ENCODE measurements at places on chromosomes 1 and 21. TPM values are rescaled to one million over a fixed set of nuclear protein-coding genes. Genes with fewer than 3 reads are reported as not detected.

SELP gene
- not detected for total RNA-seq

BSND gene
- 0.15 TPM for total RNA-seq

TMCC2 gene
- 5.8 TPM for total RNA-seq

DNA sequence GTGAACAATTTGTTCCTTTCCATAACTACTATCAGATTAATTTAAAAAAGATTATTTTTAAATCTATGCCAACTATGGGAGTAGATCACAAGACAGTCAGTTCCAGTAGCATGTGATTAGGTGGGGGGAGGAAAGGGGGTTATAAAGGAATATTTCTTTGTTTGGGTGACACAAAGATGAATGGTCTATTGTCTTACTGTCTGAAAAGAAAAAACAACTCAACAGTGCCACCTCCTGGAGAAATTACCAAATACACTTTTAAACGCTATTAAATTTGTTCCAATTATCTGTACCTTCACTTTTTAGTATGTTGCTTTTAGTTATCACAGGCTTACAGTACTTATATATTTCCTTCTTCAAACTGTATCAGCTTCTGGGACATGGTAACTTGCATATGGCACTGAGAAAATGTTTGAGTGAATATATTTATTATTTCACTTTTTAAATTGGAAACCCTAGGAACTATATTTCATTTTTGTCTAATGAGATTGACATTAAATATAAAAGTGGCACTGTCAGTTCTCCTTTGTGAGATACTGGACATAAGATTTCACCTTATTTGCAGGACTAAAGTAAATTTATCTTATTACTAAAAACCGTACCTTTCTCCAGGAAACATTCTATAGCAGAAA is 1.7 kb upstream of the SORT1 start:
- H3K36me3 ChIP-seq = peaks cover 41% of the 10 kb centered on the region
- peak overlapping the region; percentile 78 for H3K27ac ChIP-seq
- no peak overlapping the region for H3K4me3 ChIP-seq

GRCh38 chr1:49251019-49251784 is 474.5 kb upstream of the BEND5 start:
- H3K27ac ChIP-seq = no peak overlapping the region
- DNase-seq = peak; percentile 59
- no peak overlapping the region for H3K4me3 ChIP-seq
- no peaks in the 10 kb centered on the region for H3K36me3 ChIP-seq
- H3K4me1 ChIP-seq = no peaks in the 10 kb centered on the region

DNA sequence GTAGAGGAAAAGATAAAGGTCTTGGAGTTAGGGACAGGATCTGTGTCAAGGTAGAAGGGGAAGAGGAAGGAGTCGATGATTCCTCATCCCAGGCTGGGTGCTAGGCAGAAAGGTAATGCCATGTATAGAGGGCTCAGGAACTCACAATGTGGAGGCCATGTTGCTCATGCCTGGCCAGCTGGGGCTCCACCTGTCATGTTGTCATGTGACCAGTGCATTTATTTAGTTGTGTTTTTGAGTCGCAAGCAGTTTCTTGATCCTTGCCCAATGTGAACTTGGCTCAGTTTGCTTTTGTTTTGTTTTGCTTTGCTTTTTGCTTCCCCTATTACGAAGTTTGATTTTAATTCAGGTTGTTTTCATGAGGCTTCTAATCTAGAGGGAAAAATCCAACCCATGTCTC is 5.7 kb downstream of the CASQ2 start:
- H3K4me3 ChIP-seq = no peak overlapping the region
- H3K27me3 ChIP-seq = no peaks in the 10 kb centered on the region
- DNase-seq = no peak
- H3K4me1 ChIP-seq = no peaks in the 10 kb centered on the region

DNA sequence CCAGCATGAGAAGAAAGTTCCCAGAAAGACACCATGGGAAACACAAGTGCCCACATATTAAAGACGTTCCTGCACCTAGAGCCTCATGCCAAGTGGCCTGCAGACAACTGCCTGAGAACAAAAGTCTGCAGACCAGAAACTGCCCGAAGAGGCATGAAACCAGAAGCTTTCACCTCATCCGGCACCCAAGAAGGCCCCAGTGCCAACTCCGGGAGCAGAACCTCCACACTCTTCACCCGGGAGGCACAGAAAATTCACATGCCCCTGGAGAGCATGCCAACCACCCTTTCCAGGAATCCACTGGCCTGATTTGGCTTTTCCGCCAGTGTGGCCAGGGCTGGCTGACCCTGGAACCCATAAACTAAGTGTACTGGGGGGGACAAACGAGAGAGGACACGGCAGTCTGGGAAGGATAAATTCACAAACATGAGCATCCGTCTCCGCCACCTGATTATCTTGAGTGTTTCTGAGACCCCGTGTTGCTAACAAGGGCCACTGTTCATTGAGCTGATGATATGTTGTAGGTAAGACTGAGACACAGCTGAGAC is 6.8 kb downstream of the TFF2 start:
- H3K4me1 ChIP-seq = peaks cover 3% of the 10 kb centered on the region
- no peaks in the 10 kb centered on the region for H3K27me3 ChIP-seq
- no peaks in the 10 kb centered on the region for H3K36me3 ChIP-seq
- H3K4me3 ChIP-seq = no peak overlapping the region
- no peak overlapping the region for H3K27ac ChIP-seq
- DNase-seq = peak; percentile 9
